ENCODE measurements at places on chromosomes 7 and 10. TPM values are rescaled to one million over a fixed set of nuclear protein-coding genes. Genes with fewer than 3 reads are reported as not detected.

Gene LRRC4
- total RNA-seq, result 0.32 TPM

Gene ADARB2
- total RNA-seq, result not detected

Gene KDM7A
- total RNA-seq, result 6.7 TPM

Gene ASB10
- total RNA-seq, result not detected

Gene PRSS37
- total RNA-seq, result not detected

Gene ADAM22
- not detected for total RNA-seq

Gene ARMH3
- 5.6 TPM for total RNA-seq

GRCh38 chr7:91537260-91538152 lies 273.3 kb downstream of the FZD1 start:
- DNase-seq, result no peak

DNA sequence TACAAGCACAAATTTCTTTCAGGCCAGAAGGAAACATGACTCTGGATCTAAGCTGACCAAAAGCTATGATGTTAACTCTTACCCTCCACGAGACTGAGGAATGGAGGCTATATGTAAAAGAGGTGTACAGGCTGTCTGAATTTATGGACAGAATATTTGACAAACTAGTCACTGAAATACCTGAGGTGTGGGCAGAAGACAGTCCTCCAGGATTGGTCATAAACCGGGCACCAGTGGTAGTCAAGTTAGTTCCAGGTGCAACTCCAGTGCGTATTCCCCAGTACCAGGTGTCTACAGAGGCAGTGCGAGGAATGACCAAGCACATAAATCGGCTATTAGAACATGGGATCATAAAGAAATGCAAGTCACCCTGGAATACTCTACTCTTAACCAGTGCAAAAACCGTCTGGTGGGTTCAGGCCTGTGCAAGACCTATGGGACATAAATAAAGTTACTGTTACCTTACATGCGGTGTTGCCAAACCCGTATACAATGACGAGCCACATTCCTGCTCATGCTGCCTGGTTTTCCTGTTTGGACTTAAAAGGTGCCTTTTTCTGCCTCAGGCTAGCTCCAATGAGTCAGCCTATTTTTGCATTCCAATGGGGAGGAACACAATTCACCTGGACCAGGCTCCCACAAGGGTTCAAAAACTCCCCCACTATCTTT lies 6.7 kb upstream of the CYREN start:
- DNase-seq, result no peak

DNA sequence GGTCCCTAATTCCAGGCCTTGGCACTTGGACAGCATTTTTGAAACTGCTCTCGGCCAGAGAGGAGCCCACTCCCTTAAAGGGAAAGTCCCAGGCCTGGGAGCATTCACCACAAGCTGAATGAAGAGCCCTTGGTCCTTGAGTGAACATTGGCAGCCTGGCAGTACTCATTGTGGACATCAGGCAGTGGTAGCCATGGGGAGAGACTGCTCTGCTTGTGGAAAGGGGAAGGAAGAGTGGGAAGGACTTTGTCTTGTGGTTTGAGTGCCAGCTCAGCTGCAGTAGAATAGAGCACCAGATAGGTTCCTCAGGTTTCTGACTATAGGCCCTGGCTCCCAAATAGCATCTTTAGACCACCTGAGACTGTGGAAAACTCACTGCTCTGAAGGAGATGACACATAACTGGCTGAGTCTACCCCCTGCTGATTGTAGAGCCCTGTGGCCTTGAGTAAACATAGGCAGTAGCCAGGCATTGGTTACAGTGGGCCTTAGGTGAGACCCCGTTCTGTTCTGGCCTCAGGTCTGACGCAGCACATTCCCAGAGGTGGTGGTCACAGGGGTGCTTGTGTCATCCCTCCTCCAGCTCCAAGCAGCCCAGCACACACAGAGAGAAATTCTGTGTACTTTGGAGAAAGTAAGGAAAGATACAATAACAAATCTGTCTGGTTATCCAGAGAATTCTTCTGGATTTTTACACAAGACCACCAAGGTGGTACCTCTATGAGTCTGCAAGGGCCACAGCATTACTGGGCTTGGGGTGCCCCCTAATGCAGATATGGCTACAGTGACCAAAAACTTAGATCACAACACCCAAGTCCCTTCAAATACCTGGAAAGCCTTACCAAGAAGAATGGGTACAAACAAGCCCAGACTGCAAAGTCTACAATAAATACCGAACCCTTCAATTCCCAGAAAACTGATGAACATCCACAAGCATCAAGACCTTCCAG lies 153.8 kb downstream of the GNAI1 start:
- peak; percentile 53 for DNase-seq

DNA sequence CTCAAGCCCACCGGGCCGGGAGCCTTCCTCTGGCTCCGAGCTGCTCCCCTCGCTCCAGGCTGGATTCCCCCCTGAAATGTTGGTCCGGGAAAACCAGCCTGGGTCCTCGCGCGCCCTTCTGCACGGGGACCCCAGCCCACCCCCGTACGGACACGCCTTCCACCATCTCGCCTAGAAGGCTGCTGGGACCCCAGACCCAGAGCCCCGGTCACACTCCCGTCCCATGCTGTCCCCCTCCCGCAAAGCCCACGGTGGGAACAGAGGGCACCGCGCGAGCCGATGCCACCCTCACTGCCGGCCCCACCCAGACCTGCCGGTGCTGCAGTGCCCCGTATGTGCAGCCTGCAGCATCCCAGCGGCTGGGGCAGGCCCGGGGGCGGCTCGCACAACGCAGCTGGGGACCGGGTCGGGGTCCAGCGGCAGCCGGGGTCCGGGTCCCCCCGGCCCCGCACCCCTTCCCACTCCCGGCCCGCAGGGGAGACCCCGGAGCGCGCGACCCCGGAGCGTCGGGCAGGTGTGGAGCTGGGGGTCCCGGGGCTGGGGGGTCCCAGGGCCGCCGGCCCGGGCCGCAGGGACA lies 871 bp downstream of the SPOCK2 start:
- DNase-seq, result no peak

GRCh38 chr10:59324597-59324996 lies 37.8 kb downstream of the FAM13C start:
- no peak for DNase-seq

DNA sequence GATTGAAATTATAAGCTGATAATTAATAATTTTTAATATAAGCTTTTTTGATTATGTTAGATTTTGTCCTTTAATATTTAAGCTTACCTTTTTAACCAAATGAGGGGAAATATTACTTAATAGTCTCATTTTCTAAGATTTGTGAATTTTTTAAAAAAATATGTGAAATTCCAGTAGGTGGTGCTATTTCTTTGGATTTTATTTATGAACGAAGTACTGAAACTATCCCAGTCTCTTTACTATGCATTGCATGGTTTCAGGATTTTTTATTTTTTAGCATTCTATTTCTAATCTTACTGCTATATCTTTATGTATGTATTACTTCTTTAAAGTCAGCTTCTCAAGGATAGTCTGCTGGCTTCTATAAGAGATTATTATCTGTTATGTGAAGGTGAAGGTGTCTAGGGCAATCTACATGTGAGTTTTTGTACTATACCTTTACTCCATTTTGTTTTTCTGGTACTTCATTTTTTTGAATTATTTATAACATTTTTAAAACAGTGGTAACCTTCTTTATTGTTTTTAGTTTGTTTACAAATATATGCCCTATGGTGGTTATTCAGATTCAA lies 78.3 kb downstream of the ATRNL1 start:
- peak; percentile 33 for DNase-seq

- DNase-seq, result peak; percentile 18
Measured at GRCh38 chr10:101485681-101486554, 102.1 kb downstream of the POLL start.

- DNase-seq, result no peak
Measured at GRCh38 chr10:131930150-131930549, 29.3 kb downstream of the PPP2R2D start.

- DNase-seq, result no peak
Measured at GRCh38 chr10:80319725-80320290, 30.4 kb upstream of the MAT1A start.

DNA sequence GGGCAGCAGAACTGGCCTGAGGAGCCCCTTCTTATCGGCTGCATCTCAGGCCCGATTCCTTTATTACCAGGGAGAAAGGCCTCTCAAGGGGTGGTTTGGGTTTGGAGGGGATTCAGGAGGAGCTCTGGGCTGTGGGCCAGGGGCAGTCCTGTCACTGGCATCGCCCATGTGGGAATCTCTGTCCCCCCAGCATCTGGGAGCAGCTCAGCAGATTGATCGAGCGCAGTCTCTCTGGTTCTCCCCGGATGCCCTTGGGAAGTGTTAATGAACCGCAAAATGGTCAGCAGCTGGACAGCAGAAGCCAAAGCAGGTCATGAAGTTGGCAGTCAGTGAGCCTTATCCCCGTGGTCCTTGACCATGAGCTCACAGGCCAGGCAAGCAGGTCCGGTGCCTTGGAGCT lies 104.4 kb upstream of the ANLN start:
- no peak for DNase-seq

DNA sequence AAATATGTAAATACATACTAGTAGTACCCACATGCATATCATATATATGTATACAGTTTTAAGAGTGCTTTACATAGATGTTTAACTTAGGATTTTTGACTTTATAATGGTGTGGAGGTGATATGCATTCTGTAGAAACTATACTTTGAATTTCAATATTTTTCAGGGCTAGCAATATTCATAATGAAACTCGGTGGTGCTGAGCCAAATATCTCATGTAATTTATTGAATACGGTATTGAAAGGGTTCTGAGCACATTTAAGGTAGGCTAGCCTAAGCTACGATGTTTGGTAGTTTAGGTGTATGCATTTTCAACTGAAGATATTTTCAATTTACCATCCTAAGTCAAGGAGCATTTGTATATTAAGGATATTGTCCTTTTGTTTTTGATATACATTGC lies 36.0 kb downstream of the ZNRF2 start:
- no peak for DNase-seq

GRCh38 chr7:112584290-112584689 lies 103.5 kb downstream of the LSMEM1 start:
- DNase-seq, result no peak

DNA sequence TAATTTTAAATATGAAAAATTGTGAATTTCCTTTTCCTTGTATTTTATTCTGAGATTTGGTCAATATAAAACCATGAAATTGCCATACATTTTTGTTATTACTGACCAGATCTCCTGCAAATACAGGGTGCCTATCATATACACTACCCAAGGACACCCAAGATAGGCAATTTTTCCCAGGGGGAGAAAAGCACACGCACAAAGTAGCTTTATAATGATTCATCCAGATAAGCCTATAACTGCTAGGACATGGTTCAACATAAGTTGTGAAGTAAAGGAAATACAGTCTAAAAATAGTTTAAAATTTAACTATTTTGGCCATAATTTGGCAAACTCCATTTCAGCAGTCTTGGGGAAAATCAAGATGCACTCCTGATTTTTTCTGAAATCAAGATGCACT lies 4.8 kb downstream of the RUFY2 start:
- no peak for DNase-seq

DNA sequence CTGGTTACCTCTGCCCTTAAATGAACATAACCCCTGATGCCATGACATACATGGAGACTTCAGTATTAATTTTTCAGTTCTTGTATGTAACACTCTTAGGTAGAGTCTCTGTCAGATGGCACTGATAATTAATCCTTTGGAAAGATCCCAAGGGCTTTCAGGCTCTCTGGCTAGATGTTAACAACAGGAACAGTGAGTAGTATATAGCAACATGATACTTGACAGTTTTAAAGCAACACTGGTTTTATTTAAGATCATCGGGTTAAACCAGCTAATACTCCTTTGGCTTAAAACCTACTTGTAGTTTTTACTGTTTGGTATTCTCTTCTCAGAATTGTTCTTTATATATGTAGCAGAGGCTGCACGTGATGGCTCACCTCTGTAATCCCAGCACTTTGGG lies 27.3 kb downstream of the AHCYL2 start:
- no peak for DNase-seq

- DNase-seq, result no peak
Measured at GRCh38 chr10:80945264-80945880, 407.7 kb downstream of the SH2D4B start.

All from GM23248 (cell line).